ENCODE measurements at places on chromosomes 13 and 19.
A peak's percentile ranks its signal among the peaks of the same experiment; 100 is the strongest.

DNA sequence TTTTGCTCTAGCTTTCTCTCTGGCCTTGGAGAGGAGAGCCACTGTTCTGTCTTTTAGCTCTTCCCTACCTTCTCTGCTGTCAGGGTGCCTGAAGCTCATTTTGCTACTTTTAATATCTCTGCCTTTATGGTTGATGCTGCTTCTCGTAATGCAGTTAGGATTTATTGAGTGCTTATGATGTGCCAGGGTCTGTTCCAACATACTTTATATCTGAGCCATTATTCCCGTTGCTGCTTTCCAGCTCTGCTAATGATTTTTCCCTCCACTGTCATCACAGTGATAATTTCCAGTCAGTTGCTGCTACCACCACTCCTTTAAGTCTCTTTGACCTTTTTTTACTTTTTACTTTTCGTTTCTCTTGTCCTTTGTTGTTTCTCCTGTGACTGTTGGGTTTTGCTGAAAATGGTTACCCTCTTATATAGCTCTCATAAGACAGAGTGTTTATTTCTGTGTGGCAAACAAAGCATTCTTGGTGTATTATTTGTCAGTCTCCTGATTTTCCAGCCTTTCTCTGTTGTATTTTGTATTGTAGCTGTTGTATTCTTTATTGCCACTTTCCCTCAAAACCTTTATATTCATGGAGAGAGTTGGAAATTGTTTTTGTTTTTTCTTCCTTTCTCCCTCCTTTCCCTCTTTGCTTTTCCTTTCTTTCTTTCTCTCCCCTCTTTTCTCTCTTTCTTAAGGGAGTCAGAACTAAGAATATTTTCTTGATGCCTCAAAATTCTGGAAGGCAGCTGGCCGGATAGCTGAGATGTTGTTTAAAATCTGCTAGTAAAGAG lies 37.4 kb downstream of the COG6 start:
- H3K4me1 ChIP-seq: no peaks in the 10 kb centered on the region
- no peaks in the 10 kb centered on the region for H3K27me3 ChIP-seq
- no peak overlapping the region for H3K27ac ChIP-seq
- no peak for DNase-seq
- H3K4me3 ChIP-seq: no peak overlapping the region

DNA sequence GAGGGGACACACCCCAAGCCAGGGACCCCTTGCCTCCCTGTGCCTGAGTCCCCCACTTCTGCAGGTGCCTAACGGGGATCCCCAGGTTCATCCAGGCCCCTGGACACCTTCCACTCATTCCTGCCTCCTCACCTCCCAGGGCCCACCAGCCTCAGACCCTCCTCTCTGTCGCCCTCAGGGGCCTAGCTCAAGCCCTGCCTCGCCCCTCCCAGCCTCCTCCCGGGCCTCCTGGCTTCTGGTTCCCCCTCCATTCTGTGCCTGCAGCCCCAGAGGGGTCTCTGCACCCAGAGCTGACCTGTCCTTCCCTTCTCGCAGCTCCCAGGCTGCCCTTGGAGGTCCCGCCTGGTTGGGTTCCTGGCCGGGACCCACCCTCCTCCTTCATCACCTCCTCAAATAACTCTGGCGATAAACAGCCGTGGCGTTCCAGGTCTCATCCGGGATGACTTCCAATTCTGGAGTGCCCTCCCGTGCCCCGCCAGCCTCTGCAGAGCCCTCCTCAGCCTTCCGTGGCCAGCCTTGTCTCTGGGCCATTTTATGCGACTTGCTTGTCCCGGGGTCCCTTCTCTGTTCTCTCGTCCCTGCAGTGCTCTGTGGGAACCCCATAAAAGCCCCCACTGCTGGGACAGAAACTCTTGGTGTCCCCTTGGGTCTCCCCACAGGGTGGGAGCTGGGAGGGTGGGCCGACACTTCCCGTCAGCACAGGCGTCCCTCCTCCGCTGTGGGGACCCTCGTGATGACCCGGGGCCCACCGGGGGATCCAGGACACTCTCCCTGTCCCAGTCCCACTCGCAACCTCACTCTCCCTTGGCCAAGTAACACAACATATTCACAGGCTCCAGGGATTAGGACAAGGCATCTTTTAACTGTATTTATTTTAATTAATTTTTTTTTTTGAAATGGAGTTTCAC lies 9.2 kb downstream of the JOSD2 start:
- no peak overlapping the region for H3K4me3 ChIP-seq
- H3K4me1 ChIP-seq: no peaks in the 10 kb centered on the region
- no peaks in the 10 kb centered on the region for H3K27me3 ChIP-seq

DNA sequence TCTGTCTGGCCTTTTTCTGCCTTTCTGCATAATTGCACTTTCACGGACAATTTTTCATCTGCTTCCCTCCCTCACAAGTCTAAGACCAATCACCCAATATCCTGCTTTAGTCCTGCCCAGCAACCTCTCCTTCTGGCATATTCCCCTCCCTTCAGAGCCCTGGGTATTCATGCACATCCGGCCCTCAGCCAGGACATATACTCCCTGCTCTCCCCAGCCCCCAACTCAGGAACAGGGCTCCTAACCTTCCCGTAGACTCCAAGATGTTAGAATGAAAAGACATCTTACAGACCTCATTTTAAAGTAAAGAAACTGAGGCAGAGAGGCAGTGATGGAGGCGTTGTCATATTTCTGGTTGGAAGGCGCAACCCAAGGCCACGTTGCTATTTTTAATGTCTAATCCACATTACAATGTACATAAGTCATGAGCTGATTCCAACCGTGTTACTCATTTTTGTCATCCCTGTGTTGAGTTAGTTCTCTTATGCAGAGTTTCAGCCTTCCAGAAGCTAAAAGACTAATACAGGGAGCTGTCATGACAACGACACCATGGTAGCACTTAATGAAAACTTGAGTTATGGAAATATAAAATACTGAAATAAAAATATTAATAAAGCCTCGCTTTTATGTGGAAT lies 209.2 kb downstream of the TSHZ3 start:
- H3K27me3 ChIP-seq: no peaks in the 10 kb centered on the region
- H3K27ac ChIP-seq: no peak overlapping the region
- H3K36me3 ChIP-seq: no peaks in the 10 kb centered on the region
- H3K4me3 ChIP-seq: no peak overlapping the region

DNA sequence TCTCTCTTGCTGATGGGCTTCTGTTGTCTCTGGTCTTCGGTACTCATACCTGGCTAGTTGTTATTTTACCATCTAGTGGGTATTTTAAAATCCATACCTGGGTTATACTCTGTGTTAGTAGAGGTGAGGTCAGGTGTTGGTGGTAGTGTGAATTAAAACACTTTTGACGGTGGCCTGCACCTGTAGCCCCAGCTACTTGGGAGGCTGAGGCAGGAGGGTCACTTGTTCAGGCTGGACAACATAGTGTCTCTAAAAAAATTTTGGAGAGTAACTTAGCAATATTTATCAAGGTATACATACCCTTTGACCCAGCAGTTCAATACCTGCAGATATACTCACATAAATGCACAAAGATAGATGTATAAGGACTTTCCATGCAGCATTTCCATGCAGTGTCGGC lies 55.4 kb downstream of the GSX1 start:
- no peak for DNase-seq
- H3K27me3 ChIP-seq: no peaks in the 10 kb centered on the region
- no peak overlapping the region for H3K4me3 ChIP-seq
- H3K4me1 ChIP-seq: no peaks in the 10 kb centered on the region

DNA sequence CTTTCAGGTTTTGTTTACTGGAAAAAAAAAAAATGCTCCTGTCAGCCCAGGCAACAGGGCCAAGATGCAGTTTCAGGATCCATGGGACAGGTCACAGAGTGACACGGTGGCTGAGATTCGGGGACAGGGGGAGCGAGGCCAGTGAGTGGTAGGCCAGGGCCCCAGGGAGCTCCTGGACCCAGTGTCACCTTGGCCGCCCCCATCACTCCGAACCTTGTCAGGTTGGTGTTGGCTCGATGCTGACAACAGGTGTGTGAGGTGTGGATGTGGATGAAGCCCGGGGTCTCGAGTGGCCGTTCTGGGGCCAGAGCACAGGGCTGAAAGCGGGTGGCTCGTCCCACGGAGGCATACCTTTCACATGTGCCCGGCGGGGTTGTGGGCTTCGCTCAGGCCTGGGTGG lies 6.1 kb upstream of the UQCR11 start:
- no peaks in the 10 kb centered on the region for H3K27me3 ChIP-seq
- peaks cover 2% of the 10 kb centered on the region for H3K4me1 ChIP-seq
- peaks cover 8% of the 10 kb centered on the region for H3K36me3 ChIP-seq

DNA sequence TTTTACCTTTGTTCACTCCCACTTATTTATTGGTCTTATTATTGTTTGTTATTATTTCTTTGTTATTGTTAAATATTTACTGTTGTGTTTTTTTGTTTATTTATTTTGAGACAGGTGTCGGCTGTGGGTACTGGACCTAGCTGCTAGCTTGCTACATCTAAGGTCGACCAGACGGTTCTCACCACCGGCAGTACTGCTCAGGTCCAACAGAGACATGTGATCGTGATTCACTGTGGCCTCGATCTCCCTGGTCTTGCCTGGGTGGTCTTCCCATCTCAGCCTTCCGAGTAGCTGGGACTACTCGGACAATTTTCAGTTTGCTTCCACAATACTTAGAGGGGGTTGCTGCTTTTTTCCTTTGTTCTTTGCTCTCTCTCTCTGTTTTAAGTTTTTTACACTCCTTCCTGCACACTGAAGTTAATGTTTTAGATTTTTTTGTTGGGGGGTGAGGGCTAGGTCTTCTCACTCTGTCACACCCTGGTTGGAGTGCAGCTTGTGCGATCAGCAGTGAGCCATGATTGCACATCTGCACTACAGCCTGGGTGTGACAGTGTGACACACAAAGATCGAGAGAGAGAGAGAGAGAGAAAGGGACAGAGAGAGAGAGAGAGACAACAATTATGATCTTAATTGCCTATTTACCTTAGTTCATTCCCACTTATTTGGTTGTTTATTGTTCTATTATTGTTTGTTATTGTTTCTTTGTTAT lies 1432.4 kb downstream of the UQCRFS1 start:
- no peak for DNase-seq
- H3K4me1 ChIP-seq: no peaks in the 10 kb centered on the region
- no peaks in the 10 kb centered on the region for H3K36me3 ChIP-seq

DNA sequence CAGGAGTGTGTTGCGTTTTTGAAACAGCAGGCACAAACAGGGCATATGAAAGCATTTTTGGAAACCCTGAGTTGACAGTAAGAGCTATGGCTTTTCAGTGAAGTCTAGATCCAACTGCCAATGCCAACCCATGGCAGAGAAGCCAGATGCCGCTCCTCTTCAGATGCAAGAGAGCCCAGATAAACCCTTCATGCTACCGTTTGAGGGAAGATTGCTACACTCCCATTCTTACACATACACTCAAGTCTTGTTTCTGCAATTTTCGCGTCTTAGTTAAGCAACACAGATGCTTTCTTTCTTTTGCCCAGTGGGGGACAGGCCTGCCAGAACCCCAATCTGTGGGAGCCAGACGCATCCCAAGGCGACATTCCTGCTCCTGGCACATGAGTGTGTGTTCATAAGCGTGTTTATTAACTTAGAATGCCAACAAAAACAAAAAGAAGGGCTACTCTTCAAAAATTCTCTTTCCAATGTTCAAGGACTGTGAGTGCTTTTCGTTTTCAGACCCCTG lies 10.4 kb downstream of the BORCS8 start:
- no peak for DNase-seq
- no peaks in the 10 kb centered on the region for H3K36me3 ChIP-seq
- H3K27me3 ChIP-seq: no peaks in the 10 kb centered on the region
- no peaks in the 10 kb centered on the region for H3K4me1 ChIP-seq

GRCh38 chr19:15197275-15197941 lies 3.4 kb downstream of the NOTCH3 start:
- H3K4me1 ChIP-seq: peaks cover 3% of the 10 kb centered on the region
- no peak overlapping the region for H3K4me3 ChIP-seq
- H3K36me3 ChIP-seq: no peaks in the 10 kb centered on the region
- H3K27me3 ChIP-seq: peaks cover 26% of the 10 kb centered on the region

- no peaks in the 10 kb centered on the region for H3K4me1 ChIP-seq
- no peaks in the 10 kb centered on the region for H3K27me3 ChIP-seq
- no peak overlapping the region for H3K4me3 ChIP-seq
- H3K27ac ChIP-seq: no peak overlapping the region
- H3K36me3 ChIP-seq: peaks cover 4% of the 10 kb centered on the region
Observed at GRCh38 chr19:5943045-5943444, 29.0 kb downstream of the CAPS start.

DNA sequence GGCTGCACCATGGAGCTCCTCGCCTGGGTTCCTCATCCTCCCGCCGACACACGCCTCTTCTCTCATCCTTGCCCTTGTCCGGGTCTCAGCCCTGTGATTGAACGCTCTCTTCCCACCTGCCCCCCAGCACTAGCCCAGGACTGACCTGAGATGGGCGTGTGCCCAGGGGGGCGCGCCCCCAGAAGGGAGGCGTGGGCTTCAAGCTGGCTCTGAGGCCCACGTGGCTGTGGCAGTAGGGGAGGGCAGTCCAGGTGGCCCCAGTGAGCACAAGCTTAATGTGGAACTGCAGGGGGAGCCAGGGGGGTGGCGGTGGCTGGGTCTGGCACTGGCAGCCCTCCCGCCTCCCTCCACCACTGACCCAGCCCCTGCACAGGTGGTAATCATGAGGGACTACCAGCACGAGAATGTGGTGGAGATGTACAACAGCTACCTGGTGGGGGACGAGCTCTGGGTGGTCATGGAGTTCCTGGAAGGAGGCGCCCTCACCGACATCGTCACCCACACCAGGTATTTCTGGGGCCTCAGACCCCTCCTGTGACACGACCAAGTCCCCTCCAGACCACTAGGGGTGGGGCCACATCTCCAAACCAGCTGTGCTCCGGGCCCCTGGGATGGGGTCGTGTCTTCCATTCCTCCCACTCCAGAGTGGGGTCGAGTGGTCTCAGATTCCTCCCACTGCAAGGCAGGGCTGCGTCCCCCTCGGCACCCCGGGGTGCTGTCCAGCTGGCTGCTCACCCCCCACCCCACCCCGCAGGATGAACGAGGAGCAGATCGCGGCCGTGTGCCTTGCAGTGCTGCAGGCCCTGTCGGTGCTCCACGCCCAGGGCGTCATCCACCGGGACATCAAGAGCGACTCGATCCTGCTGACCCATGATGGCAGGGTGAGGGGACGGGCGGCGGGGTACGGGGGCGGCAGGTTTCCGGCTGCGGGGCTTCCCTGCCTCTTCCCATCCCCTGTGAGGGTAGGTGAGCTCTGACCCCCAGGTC lies 21.9 kb upstream of the NCCRP1 start:
- no peaks in the 10 kb centered on the region for H3K4me1 ChIP-seq
- H3K4me3 ChIP-seq: no peak overlapping the region
- H3K27ac ChIP-seq: no peak overlapping the region
- peaks cover 38% of the 10 kb centered on the region for H3K36me3 ChIP-seq

DNA sequence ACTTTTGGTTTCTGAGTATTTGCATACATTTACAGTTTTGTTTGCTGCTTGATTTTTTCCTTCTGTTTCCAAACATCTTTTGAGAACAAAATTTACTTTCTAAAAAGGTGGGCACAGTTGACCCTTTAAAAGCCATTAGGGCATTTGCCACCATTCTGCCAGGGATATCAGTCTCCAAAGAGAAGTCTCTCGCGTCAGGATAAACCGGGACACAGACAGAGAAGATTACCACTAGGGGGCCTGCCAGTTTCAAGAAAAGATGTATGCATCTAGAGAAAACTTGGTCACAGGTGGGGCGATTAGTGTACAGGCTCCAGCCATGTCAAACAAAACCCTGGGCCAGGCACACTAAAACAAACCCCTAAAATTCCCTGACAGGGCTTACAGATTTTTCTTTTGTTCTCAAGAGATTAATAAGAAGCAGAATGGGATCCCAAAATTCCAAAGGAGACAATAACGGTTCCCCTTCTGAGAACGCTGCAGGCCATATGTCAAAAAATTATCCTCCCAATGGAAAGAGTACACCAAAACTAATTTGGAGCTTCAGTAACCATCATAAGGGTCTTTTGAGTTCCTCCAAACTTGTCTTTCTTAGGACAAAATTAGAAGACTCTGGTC lies 10.7 kb upstream of the PABPC3 start:
- peaks cover 4% of the 10 kb centered on the region for H3K27me3 ChIP-seq
- peak; percentile 27 for DNase-seq
- no peaks in the 10 kb centered on the region for H3K36me3 ChIP-seq
- no peak overlapping the region for H3K4me3 ChIP-seq
- H3K27ac ChIP-seq: no peak overlapping the region
- H3K4me1 ChIP-seq: no peaks in the 10 kb centered on the region
